Stimulated activated CD8-positive, alpha-beta memory T cell treated with anti-CD3 and anti-CD28 coated beads, Interleukin-2, amount 100 ng/mL, for 1 hour (primary cell): ENCODE measurements at places on chromosomes 5 and 9.

DNA sequence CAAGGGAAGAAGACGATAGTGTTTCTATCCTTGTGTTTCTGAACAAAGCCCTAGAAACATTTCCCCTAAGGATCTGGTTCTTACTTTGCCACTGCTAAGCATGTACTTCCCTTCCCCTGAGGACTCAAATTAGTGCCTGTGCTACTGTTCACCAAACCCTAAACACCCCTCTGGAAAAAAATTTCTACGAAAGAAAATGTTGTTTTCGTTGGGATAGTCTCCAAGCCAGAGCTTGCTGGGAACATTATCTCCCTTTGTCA lies 294.6 kb downstream of the BNC2 start:
- no peak for DNase-seq

DNA sequence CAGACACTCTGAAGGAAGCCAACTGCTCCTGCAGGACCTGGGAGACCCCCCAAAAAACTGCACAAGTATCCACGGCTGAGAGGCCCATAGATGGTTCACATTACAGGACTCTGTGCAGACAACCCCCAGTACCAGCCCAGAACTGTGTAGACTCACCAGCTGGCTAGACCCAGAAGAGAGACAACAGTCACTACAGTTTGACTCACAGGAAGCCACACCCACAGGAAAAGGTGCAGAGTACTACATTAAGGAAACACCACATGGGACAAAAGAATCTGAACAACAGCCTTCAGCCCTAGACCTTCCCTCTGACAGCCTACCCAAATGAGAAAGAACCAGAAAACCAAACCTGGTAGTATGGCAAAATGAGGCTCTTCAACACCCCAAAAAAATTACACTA lies 281.2 kb upstream of the RGMB start:
- no peak for DNase-seq

GRCh38 chr5:116419258-116419657 lies 155.4 kb downstream of the SEMA6A start:
- no peak for DNase-seq

DNA sequence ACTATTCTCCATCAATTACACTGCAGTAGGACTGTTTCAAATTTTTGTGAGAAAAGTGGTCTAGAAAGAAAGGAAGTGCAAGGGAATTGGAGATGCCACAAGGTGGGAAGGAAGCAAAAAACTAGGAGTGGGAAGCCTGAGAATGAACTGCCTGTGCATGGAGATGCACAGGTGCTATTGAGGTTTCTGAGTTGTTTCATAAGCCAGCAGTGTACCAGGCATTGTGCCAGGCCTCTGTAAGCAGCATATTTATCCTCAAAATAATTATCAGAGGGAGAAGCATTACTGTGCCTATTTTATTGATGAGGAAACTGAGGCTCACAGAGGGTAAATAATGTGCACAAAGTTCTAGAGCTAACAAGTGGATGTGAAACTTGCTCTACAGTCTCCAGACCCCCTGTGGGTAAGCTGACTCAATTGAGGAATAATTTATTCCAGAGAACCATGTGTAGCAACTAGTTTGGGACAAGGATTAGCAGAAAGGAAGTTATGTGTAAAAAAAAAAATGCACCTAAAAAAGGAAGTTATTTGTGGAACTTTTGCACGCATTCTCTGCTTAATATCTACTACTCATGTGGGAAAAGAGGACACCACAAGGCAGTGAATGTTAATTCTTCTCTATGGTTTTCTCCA lies 96.7 kb downstream of the SNCAIP start:
- no peak for DNase-seq

GRCh38 chr5:125660231-125660895 lies 762.8 kb upstream of the GRAMD2B start:
- DNase-seq: no peak

GRCh38 chr5:171661143-171661542 lies 124.5 kb upstream of the SMIM23 start:
- DNase-seq: no peak

DNA sequence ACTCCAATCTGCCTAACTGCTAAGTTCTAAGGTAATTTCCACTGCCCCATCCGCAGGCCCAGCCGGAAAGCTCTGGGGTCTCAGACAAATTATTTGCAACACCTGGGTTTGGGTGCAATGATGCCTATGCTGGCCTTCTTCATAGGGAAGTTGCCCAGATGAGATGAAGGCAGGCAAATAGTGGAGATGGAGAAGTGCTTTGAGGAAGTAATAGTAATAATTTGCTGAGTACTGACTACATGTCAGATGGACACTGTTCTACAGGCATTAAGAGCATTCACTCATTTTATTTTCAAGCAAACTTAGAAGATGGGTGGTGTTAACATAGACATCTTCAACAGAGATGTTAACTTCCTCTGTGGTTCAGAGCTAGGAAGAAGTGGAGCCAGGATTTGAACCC lies 3.8 kb downstream of the PCDH12 start:
- no peak for DNase-seq

DNA sequence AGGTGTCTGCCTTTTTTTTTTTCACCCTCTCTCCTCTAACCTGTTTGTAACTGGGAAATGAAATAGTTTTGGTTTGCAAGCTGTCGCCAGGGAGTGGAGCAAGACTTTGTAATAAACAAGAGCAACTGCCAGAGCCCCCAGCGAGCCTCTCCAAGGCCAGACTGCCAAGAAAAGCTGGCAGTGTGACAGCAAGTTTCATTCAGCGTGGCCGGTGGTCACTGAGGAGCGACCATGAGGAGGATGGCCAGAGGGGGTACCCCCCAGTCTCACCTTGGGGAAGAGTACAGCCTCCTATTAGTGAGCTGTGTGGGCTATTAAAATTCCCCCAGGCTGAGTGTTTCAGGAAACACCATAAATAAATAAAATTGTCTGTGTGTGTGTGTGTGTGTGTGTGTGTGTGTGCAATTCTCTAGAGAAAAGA lies 49.9 kb downstream of the ZFAND5 start:
- DNase-seq: no peak
